ENCODE measurements at places on chromosomes 11 and 22.

DNA sequence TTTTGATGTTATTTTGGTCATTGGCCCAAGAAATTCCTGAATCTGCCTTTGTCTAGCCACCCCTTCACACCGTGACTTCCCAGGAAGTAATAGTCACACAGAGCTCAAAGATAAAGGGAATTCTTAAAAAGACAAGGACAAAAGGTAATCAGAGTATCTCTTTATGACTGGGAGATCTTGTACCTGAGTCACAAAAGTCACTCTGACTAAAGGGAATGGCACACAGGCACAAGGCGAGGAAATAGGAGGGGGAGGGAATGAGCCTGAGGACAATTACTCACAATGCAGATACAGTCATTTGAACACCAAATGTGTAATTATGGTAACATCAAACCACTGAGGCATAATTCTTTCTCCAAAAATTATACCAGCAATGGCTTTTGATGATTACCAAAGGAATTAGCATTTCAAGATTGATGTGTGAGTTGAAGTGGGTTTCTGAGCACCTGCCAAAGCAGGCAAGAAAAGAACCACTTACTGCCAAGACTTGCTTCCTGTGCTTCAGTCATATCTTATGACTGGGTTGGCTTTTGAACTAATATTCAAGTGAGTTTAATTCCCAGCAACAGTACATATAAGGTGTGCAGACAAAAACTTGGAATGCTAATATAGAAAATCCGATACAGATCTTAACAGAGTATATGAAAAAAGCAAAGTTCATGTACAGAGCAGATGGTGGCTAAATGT, 856.4 kb downstream of the LRRC4C start:
- no peak for DNase-seq

DNA sequence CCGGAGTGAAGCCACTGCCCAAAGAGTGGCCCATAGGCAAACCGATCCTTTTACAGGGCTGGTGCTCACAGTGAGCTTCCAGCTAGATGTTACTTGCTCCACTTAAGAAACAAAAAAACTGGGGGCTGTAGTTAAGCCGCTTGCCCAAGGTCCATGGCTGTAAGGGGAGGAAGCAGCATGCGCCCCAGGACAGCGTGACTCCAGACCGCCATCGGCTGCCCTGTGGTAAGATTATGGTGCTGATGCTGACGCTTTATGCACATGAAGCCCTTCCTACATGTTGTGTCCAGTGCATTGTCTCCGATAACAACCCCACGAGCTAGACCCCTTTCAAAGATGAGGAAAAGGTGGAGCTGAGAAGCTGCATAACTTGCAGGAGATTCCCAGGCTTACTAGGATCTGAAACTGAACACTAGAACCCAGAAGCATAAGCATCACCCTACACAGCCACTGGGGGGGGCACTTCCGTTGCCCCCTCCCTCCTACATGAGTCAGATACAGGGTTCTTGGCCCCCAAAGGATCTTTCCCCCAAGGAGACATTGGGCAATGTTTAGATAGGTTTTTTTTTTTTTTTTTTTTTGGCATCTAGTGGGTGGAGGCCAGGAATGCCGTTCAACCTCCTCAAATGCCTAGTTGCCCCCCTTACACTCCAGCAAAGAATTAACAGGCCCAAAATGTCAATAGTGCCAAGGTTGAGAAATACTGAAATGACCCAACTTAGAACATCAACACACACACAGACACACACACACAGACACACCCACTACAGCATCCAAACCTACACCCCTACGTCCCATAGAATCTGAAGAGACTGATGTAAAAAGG, 53.9 kb downstream of the MN1 start:
- no peak for DNase-seq

DNA sequence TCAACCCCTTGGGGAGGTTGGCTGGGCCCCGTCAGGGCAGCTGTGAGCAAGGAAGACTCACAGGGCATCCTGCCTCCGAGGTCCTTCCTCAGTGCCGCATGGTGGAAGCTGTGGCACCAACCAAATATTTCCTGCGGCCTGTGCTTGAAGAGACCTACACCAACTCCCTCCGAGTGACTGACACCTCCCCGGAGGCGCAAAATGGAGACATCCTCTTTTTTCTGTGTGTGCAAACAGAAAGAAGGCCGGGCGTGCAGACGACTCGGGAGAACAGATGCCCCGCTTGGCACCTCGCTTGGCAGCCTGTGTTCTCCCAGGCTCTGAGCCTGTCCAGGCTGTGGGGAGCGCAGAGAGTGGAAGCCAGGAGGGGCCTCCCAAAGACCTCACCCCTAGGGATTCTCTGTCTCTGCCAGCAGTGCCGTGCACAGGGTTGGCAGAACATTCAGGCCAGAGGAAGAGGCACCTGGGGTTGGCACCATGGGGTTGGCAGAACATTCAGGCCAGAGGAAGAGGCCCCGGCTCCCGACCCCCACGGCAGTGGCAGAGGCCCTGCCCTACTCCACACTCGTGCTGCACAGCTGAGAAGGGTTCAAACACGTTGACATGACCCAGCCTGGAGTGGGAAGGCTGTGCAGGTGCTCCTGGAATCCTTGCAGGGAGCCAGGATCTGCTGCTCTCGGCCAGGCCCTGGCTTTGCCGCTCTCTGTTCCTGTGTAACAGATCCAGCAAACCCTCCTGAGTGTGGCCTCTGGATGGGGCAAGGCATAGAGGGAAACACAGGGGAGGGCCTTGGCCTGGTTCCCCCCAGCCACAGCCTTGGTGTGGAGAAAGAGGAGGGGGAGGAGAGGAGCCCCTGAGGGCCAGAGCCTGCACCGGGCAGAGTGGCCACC, 805.5 kb downstream of the BRD1 start:
- DNase-seq = no peak

GRCh38 chr11:90774727-90775566, 552.1 kb upstream of the CHORDC1 start:
- DNase-seq = no peak

DNA sequence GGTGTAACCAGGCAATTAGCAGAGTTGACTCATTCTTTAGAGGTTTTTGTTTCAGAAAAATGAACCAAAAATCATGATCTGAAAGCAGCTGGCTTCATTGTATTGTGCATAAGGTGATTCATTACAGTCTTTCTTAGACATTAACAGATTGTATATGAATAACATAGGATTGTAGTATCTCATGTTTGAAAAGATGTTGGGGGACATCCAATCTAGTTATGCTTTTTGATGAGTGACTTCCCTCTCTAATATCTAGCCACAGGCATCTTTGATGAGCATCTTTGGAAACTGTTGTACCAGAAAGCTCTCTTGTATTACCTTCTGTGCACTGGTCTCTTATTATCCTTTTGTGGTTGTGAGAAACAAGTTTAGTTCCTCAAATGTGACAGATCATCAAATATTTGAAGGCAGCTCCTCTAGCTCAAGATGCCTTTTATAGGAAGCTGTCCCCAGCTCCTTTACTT, 8.3 kb downstream of the GRK3 start:
- no peak for DNase-seq

- no peak for DNase-seq
Observed at GRCh38 chr11:507727-508515, 879 bp upstream of the RNH1 start.

- DNase-seq = no peak
Observed at GRCh38 chr11:11247576-11247975, 105.5 kb downstream of the CSNK2A3 start.

All from activated CD4-positive, alpha-beta T cell treated with anti-CD3 and anti-CD28 coated beads, Interleukin-2, amount 50 U/mL, for 4 hours (primary cell).